Esophagus squamous epithelium (tissue), 5 donors: ENCODE measurements at places on chromosomes 5 and 9.

DNA sequence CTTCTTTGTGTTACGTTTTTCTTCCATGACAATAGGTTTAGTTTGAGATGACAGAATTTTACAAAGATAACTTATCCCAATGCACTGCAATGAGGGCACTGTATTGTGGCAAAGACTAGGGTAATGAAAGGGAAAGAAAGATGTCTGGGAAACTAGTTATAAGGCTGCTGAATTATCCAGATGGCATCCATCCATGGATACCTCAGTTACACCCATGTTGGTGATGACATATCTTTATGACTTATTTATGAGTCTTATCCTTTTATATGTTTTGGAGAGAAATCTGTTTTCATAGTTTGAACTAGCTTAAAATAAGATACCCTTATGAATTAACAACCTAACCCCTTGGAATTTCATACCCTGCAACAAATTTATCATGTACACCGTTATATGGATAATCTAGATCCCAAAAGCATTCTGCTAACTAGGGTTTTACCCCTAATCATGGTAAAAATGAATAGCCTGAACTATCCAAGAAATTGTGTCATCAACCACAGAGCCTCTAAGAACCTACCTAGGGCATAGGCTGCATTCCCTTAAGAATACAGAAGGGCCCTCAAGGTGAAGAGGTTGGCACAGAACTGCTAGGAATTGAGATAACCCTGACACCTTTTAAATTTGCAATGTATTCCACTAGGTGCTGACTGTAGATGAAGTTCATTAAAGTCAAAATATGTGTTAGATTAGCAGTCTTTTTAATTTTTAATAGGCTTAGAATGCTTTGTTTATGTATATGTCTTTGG lies 49.5 kb upstream of the RORB start:
- H3K4me1 ChIP-seq: no peaks in the 10 kb centered on the region
- no peak overlapping the region for H3K4me3 ChIP-seq
- H3K36me3 ChIP-seq: no peaks in the 10 kb centered on the region
- DNase-seq: no peak
- H3K27ac ChIP-seq: no peak overlapping the region

GRCh38 chr5:141742866-141743851 lies 61.1 kb upstream of the ARAP3 start:
- H3K4me1 ChIP-seq: no peaks in the 10 kb centered on the region
- no peaks in the 10 kb centered on the region for H3K36me3 ChIP-seq
- no peak for DNase-seq
- no peak overlapping the region for H3K4me3 ChIP-seq

DNA sequence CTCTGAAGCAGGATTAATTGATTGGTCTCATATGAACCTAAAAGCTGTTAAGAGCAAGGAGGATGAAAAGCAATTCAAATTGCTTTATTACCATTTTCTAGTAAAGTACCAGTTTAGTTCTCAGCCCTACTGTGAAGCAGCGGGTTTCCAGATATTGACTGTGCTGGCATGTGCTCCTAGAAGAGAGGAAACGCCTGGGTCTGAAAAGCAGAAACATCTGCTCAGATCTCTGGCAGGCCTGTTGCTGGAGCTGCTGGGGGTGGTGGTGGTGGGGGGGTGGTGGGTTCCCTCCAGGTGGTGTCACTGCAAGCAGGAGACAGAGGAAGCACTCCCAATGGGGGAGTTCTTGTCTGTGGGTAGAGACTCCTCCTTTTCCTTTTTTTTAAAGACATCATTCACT lies 105.5 kb upstream of the ZNF462 start:
- H3K4me1 ChIP-seq: no peaks in the 10 kb centered on the region
- no peak overlapping the region for H3K27ac ChIP-seq
- no peaks in the 10 kb centered on the region for H3K27me3 ChIP-seq
- no peaks in the 10 kb centered on the region for H3K36me3 ChIP-seq
- DNase-seq: no peak

DNA sequence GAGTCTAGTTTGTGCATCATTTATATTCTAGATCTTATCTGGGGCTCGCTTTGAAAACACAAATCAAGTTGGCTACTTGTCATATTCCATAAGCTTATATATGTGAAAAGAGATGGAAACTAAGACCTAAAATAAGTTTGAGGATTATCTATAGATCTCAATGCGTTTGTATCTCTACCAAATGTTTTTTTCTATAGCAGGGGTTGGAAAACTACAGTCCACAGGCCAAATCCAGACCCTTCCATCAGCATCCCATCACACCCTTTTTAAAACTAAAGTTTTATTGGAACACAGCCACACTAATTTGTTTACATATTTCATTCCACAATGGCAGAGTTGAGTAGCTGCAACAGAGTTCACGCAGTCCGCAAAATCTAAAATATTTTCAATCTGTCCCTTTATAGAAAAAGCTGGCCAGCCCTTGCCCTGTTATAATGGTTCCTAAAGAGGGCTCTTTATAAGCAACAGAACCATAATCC lies 230.0 kb downstream of the ADAMTSL1 start:
- no peak overlapping the region for H3K27ac ChIP-seq
- no peaks in the 10 kb centered on the region for H3K27me3 ChIP-seq
- no peak for DNase-seq
- H3K36me3 ChIP-seq: no peaks in the 10 kb centered on the region

DNA sequence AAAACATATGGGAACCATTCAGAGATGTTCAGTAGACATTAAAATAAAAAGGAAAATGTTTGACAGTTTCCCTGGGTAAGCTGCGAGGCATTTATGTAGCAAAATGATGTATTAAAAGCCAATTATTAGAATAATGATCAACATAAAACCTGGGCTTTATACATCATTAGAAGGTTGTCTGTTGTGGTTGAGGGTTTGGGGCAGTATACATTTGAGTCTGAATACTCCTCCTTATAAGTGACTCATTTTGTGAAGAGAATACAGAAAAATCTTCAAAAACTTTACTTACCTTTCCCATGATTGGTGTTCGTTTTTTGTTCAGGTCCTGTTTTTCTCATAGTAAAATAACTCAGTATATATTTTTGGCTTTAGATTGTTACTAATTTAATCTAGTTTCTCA lies 119.5 kb downstream of the ZCCHC7 start:
- no peaks in the 10 kb centered on the region for H3K4me1 ChIP-seq
- no peak overlapping the region for H3K27ac ChIP-seq
- H3K4me3 ChIP-seq: no peak overlapping the region
- no peaks in the 10 kb centered on the region for H3K27me3 ChIP-seq
- no peak for DNase-seq

GRCh38 chr5:167764641-167765289 lies 526.7 kb upstream of the WWC1 start:
- DNase-seq: no peak
- H3K4me3 ChIP-seq: no peak overlapping the region
- no peaks in the 10 kb centered on the region for H3K4me1 ChIP-seq
- H3K27me3 ChIP-seq: no peaks in the 10 kb centered on the region
- no peak overlapping the region for H3K27ac ChIP-seq
- H3K36me3 ChIP-seq: no peaks in the 10 kb centered on the region

- no peak overlapping the region for H3K4me3 ChIP-seq
- H3K36me3 ChIP-seq: no peaks in the 10 kb centered on the region
- no peak overlapping the region for H3K27ac ChIP-seq
- DNase-seq: no peak
- H3K27me3 ChIP-seq: no peaks in the 10 kb centered on the region
Observed at GRCh38 chr5:36637101-36637500, 30.7 kb downstream of the SLC1A3 start.

DNA sequence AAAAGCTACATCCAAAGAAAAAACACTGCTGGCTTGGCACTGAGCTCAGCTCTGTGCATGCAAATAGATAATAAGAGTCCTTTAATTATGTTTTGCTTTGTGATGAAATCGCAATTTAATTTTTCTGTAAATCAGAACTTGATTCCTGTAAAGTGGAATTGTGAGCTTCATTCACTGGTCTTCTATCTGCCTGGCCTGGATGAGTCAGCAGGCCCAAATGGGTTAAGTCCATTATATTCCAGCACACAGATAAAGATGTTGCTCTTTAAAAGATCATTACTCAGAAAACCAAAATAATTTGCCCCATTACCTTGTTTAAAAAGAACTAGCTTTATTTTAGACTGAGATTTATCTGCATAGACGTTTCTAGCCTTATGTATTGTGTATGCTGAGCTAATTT lies 90.4 kb downstream of the CARTPT start:
- H3K27ac ChIP-seq: peak overlapping the region; percentile 44
- H3K4me1 ChIP-seq: no peaks in the 10 kb centered on the region
- no peak for DNase-seq

- H3K27me3 ChIP-seq: no peaks in the 10 kb centered on the region
- no peaks in the 10 kb centered on the region for H3K36me3 ChIP-seq
- DNase-seq: no peak
- H3K4me1 ChIP-seq: no peaks in the 10 kb centered on the region
Observed at GRCh38 chr5:34580983-34581382, 75.1 kb upstream of the RAI14 start.

GRCh38 chr5:81971111-81971711 lies 612 bp upstream of the ATG10 start:
- peak overlapping the region; percentile 97 for H3K27ac ChIP-seq
- no peaks in the 10 kb centered on the region for H3K27me3 ChIP-seq
- peaks cover 33% of the 10 kb centered on the region for H3K4me1 ChIP-seq
- DNase-seq: no peak
- peak overlapping the region; percentile 94 for H3K4me3 ChIP-seq
- H3K36me3 ChIP-seq: no peaks in the 10 kb centered on the region

- no peak overlapping the region for H3K27ac ChIP-seq
- no peaks in the 10 kb centered on the region for H3K36me3 ChIP-seq
- H3K4me1 ChIP-seq: no peaks in the 10 kb centered on the region
- H3K4me3 ChIP-seq: no peak overlapping the region
Observed at GRCh38 chr5:4572311-4573100, 567.6 kb upstream of the ADAMTS16 start.

GRCh38 chr9:37729499-37729898 lies 24.1 kb upstream of the TRMT10B start:
- no peak for DNase-seq
- no peaks in the 10 kb centered on the region for H3K27me3 ChIP-seq
- no peak overlapping the region for H3K4me3 ChIP-seq
- no peaks in the 10 kb centered on the region for H3K4me1 ChIP-seq

- no peak overlapping the region for H3K27ac ChIP-seq
- DNase-seq: no peak
- H3K27me3 ChIP-seq: no peaks in the 10 kb centered on the region
- no peaks in the 10 kb centered on the region for H3K36me3 ChIP-seq
- no peaks in the 10 kb centered on the region for H3K4me1 ChIP-seq
Observed at GRCh38 chr5:62825623-62826220, 247.1 kb downstream of the LRRC70 start.

DNA sequence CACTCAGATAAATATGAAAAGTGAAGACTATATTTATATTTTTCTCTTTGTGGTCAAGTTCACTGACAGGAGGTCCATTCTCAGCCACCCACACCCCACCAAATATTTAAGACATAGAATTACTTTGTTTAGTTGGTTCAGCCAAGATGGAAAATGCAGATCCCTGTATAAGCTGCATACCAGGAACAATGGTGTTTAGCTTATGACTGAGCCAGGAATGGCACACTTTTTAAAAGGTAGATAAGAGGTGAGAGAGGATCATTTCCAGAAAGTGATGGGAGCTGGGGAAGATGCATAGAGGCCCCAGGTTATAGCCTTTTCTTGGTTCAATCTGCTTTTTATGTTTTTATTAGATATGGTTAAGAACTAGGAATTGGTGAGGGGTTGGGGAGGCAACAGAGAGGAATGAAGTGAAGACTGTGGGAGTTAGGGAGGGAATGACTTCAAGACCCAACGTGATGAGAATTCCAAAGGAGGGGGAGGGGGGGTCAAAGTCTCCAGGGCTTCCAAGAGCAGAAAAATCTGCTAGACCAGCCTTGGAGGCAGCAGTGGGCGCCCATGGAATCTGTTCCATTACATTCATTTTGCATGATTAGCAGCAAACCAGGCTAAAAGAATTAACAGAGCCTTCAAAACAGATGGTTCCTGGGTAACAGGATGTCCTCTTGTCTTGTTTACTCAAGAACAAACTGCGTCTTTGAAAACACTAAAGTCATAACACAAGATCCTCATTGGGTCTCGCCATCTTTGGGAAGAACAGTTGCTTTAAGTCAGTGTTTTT lies 95.2 kb downstream of the FGF1 start:
- no peaks in the 10 kb centered on the region for H3K36me3 ChIP-seq
- H3K27ac ChIP-seq: no peak overlapping the region
- no peak overlapping the region for H3K4me3 ChIP-seq

GRCh38 chr5:67192719-67193438 lies 3.7 kb downstream of the CD180 start:
- no peaks in the 10 kb centered on the region for H3K36me3 ChIP-seq
- DNase-seq: no peak
- H3K27me3 ChIP-seq: no peaks in the 10 kb centered on the region
- H3K4me1 ChIP-seq: peaks cover 11% of the 10 kb centered on the region

DNA sequence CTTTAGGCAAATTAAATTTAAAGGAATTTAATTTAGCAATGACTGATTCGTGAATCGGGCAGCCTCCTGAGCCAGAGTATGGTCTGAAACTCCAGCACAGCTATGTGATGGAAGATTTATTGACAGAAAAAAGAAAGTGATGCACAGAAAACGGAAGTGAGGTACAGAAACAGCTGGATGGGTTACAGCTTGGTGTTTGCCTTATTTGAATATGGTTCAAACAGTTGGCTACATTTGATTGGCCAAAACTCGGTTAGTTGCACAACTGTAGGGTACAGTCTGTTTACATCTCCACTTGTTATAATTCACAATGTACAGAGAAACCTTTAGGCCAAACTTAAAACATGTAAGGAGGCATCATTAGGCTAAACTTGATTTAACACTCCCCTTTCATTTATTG lies 1716.1 kb upstream of the C9orf72 start:
- H3K27ac ChIP-seq: no peak overlapping the region
- no peaks in the 10 kb centered on the region for H3K4me1 ChIP-seq
- H3K27me3 ChIP-seq: no peaks in the 10 kb centered on the region
- no peak overlapping the region for H3K4me3 ChIP-seq
- no peaks in the 10 kb centered on the region for H3K36me3 ChIP-seq
- DNase-seq: no peak

- H3K27ac ChIP-seq: no peak overlapping the region
- no peak for DNase-seq
- no peak overlapping the region for H3K4me3 ChIP-seq
- H3K27me3 ChIP-seq: peaks cover 21% of the 10 kb centered on the region
Observed at GRCh38 chr5:146523698-146524097, 7.7 kb upstream of the GPR151 start.

DNA sequence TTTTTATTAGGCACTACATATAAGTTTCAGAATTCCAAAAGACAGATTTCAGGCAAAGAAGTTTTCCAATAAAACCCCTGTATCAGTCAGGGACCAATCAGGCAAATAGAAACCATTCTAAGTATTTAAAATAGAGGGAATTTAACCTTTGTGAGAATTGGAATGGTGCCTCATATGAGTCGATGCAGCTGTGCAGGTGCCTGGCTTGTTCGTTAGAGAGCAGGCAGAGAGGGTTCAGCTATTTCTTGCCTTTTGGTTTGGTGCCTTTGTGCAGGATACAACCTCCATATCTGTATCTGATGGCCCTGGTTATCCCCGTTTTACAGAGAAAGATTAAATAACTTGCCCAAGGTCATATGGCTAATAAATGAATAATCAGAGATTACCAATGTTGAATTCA lies 6.0 kb upstream of the DDX4 start:
- H3K4me3 ChIP-seq: no peak overlapping the region
- no peaks in the 10 kb centered on the region for H3K27me3 ChIP-seq
- H3K27ac ChIP-seq: no peak overlapping the region
- no peaks in the 10 kb centered on the region for H3K4me1 ChIP-seq
- no peaks in the 10 kb centered on the region for H3K36me3 ChIP-seq
